Cortex of kidney (tissue), 1 donor: ENCODE measurements at places on chromosomes 16 and 17.

- no peak for DNase-seq
These were observed 41.1 kb downstream of the KIAA0753 start for GRCh38 chr17:6599364-6599763.

DNA sequence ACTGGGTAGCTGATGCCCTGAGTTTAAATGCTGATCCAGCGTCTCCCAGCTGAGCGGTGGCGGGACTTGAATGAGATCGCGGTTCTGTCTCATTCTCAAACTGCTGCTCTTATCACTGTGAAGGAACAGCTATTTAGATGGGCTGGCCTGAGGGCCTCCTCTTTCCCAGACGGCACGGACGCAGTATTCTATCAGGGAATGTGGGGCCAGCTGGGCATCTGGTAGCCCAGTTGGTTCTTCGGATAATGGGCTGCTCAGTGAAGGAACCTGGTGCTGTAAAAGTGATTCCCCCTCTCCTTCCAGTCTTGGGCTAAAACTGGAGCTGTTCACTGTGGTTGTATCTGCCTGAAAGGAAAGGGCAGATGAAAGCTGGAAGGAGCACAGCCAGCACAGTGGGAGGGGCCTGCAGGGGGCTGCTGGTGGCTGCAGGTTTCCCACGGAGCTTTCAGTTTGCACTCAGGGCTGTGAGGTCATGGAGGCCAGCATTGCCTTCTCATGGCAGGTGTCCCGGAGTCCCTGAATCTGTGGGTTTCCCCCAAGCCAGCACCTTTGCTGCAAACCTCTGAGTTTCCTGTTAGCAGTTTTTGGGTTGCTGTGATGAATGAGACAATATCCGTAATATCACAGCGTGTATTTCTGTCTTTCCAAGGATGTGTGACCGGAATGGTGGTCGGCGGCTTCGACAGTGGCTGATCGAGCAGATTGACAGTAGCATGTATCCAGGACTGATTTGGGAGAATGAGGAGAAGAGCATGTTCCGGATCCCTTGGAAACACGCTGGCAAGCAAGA lies 3.6 kb downstream of the IRF8 start:
- no peak for DNase-seq

GRCh38 chr16:51523400-51523799 lies 372.3 kb upstream of the SALL1 start:
- DNase-seq, result no peak

DNA sequence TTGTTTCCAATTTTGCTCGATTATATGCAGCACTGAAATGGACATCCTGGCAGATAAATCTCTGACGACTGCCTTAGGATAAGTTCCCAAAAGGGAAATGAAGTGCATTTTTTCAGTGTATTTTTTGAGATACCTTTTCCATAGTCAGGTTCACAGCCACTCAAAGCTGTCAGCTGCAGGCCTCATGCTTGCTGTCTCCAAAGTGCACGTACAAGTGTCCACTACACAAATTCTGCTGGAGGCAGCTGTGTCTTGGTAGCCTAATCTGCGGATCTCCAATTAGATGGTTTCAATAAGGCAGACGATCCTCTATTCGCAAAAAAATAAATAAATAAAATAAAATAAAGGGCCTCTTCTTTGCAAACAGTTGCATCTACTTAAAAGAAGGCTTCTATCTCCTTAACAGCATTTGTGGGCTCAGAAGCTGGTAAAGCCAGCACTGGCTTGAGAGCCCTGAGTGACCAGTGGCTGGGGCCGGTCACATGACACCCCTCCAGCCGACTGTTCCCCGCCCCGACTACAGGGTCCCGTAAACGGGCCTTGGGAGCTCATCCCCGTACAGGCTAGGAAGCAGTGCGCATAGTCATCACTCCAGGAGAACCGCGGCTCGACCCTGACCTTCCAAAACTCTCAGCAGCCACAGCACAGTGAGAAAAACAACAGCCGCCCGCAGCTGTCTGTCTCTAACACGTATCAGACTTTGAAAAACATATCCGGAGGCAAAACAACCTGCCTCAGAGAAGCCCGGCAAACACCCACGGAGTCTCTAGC lies 18.8 kb downstream of the RPH3AL start:
- DNase-seq, result no peak

DNA sequence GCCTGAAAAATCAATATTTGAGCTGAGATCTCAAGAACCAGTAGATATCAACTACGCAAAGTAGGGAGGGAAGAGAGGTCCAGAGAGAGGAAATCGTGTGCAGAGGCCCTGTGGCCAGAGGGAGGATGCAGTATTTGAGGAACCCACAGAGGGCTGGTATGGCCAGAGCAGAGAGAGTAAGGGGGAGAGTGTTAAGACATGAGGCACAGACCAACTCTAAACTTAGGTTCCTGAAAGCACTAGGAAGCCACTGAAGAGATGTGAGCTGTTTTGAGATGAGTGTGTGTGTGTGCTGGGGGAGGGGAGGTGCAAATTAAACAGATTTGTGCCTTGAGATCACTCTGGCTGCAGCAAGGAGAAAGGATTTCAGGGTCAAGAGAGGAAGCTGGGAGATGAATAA lies 10.9 kb downstream of the SLC13A2 start:
- DNase-seq, result no peak

DNA sequence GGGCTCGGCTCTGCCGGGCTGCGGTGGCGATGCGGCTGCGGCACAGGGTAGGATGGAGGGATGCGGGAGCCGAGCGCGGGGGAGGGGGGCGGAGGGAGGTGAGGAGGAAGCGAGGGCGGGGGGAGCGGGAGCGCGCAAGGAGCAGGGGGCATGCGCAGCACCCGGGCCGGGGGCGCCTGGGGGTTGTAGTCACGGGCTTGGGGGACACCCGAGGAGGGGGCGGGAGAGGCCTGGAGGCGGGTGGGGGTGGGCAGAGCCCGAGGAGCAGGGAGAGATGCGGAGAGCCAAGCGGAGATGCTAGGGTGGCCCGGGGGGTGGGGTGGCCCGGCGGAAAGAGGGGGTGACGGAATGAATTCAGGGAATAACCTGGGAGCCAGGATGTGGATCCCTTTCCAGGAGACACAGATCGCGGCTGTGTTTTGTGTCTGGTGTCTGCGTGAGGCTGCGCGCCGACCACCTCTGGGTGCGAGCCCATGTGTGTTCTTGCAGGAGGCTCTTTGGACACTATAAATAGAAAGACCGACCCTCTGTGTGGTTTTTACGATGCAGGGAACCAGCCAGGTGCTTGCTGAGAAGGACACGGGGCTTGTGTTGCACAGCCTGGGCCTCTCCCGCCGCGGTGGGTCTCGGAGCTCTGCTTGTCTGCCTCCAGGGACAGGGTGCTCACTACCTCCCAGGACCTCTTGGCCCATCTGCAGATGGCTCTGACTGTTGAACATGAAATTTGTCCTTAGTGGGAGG lies at the start of gene STX1B:
STX1B (minus strand) TSS at position 54 of the 741 bp plus-strand sequence. CDS start 242 bp downstream, outside the sequence.
- DNase-seq, result no peak

GRCh38 chr16:67150047-67150832 lies 558 bp downstream of the B3GNT9 start:
- no peak for DNase-seq

- DNase-seq, result no peak
These were observed 11.9 kb downstream of the ABCC12 start for GRCh38 chr16:48143812-48144368.

GRCh38 chr16:24749310-24749709 lies 19.9 kb downstream of the TNRC6A start:
- DNase-seq, result no peak

GRCh38 chr16:75821117-75821516 lies 94.8 kb upstream of the CPHXL start:
- no peak for DNase-seq

- DNase-seq, result no peak
These were observed 377.2 kb downstream of the WWOX start for GRCh38 chr16:78476615-78477014.

- DNase-seq, result no peak
These were observed 22.6 kb downstream of the ACSM1 start for GRCh38 chr16:20674684-20675487.

GRCh38 chr17:17372856-17373520 lies 69.8 kb downstream of the NT5M start:
- DNase-seq, result no peak

DNA sequence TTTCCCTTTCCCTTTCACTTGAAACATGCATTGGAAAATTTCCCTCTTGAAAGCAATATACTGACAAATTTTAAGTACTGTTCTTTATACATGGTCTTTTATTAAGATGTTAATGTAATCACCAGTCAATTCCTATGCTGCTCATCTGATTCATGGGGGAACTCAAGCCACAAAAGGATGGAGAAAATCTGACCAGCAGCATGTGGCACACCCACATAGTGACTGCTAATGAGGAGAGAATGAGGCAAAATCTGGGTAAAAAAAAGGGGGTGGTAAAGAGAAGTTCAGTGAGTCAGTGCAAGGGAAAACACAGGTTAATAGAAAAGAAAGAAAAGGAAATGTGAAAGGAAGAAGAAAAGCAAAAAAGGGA lies 11.3 kb downstream of the RFFL start:
- no peak for DNase-seq

DNA sequence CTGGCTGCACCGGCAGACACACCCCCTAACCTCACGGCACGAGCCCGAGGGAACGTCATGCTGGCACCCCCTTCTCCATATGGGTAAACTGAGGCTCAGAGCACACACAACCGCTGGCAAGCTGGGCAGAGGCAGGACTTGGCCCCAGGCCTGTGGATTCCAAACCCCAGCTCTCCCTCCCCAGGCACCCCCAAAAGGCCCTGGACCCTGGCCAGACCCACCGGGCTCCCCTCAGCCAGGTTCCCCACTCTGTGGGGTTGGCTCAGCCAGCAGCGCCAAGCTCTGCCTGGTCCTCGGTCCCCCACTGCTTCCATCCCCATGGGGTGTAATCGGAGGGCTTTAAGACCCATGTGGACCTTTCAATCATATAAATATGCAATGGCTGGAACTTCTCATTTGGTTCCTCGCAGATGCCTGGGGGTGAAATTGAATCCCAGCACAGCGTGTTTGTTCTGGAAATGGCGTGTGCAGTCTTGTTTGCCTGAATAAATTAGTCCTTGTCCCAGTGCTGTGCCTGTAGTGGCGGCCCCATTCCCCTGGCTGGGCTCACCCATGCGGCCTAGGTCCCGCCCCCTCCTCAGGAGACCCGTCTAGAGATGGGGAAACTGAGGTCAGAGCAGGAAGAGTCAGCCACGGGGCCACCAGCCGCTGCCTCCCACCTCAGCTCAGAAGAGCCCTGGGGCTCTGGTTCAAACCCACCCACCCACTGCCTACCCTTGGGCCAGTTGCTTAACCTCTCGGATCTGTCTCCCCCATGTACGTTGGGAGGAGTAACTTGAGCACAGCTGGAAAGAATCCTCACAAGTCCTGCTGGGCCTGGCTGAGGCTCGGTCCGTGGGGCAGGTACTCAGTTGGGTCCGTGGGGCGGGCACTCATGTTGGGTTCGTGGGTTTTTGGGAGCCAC lies 57.3 kb downstream of the ZFPM1 start:
- no peak for DNase-seq

- DNase-seq, result no peak
These were observed 33.3 kb downstream of the PECAM1 start for GRCh38 chr17:64357191-64357981.

GRCh38 chr16:6698548-6698947 lies 634.1 kb upstream of the RBFOX1 start:
- no peak for DNase-seq

DNA sequence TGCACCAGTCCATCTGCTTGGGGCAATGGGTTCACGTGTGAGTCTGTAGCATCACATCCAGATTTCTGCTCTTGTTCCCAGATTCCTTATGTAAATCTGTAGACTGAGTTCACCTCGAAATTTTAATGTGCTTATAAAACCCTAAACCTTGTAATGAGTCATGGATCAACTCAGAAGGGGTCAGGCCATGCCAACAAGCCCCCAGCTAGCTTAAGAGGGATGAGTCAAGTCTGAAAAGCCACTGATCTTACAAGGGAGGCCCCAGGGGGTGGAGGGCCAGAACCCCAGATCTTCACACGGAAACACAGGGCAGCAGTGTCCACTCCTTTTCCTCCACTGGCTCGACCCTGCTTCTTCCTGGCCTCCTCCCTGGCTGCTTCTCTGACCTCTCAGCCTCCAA lies 399.1 kb upstream of the CDH5 start:
- DNase-seq, result no peak

- no peak for DNase-seq
These were observed 98.7 kb upstream of the CCL2 start for GRCh38 chr17:34156401-34156740.

GRCh38 chr16:86572041-86572521 lies 5.5 kb downstream of the FOXC2 start:
- no peak for DNase-seq

DNA sequence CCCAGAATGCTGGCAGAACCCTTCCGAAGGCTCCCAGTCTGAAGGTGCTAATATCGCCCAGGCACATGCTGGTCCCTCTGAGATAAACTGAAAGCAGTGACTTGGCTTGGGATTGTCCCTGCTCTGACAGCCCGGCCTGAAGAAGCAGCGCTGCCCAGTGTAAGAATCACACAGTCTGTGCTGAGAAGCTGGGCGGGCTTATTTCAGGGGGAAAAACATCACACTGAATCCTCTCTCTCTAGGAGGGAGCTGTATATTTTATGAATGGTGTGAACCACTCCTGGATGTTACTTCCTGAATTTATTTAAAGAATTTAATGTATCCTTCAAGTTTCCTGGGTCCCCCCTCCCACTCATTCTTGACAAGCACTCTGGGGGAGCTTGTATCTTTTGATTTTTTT lies 36.3 kb downstream of the GAS7 start:
- DNase-seq, result no peak

DNA sequence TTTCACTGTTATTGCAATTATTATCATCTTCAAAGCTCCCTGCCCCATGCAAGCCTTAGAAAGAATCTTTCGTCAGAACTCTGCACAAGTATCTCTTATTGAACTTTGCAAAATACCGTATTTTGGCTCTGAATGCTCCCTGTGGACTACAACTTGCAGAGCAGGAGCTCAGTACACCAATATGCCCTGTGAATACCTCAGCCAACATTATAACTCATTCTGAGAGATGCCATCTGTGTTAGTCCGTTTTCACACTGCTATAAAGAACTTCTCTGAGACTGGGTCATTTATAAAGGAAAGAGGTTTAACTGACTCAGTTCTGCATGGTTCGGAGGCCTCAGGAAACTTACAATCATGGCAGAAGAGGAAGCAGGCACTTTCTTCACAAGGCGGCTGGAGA lies 87.2 kb upstream of the XYLT1 start:
- DNase-seq, result no peak

DNA sequence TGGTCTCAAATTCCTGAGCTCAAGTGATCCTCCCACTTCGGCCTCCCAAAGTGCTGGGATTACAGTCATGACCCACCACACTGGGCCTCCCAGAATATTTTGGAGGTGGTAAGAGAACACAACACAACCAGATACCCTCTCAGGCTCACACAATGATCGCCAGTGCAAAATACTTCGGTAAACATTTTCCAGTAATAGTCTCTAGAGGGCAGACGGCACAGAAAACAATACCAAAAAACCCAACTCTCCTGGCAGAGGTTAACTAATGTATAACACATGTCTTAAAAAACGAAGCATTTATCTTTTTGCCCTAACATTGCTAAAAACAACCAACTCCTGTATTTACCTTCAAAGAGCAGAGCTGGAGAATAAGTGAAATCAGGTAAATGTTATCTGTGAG lies 10.5 kb downstream of the NUFIP2 start:
- no peak for DNase-seq
